HCT116 (cell line): ENCODE measurements at places on chromosomes 16 and 17.

- no peak for DNase-seq
Observed at GRCh38 chr17:82697808-82698064, 762 bp downstream of the RAB40B start.

DNA sequence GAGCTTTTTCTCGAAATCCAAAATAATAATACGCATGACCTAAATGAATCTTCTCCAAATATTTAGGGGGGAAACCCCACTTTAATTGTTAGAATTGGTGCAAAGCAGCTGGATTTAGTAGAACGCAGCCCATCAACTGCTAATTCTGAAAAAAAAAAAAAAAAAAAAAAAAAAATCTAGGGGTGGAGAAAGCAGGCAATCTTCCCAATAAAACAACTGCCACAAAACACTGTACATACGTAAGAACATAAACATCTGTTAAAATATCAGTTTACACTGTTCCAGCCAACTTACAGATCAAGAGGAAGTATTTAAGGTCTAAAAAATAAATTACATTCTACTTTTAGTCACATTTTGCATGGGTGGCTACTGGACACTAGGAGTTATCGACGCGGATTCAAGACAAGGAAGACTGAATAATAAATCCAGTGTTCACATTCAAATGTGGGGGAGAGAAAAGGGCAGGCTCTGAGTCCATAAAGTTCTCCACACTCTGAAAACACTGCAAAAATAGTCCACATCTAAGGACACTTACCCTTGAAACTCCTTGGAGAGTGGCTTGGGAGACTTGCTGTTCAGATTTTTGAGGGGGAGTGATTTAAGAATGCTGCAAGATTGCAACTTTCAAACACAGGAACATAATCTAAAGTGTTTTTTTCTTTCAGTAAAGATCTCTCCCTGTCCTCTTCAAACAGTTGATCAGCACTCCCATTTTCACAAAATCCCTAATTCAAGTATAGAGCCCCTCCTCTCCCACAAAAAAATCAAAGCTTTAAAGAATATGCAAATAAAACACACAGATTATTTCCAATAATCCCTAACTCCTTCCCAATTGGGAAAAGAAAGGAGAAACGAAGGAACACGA, 1.3 kb downstream of the APPBP2 start:
- DNase-seq: no peak

DNA sequence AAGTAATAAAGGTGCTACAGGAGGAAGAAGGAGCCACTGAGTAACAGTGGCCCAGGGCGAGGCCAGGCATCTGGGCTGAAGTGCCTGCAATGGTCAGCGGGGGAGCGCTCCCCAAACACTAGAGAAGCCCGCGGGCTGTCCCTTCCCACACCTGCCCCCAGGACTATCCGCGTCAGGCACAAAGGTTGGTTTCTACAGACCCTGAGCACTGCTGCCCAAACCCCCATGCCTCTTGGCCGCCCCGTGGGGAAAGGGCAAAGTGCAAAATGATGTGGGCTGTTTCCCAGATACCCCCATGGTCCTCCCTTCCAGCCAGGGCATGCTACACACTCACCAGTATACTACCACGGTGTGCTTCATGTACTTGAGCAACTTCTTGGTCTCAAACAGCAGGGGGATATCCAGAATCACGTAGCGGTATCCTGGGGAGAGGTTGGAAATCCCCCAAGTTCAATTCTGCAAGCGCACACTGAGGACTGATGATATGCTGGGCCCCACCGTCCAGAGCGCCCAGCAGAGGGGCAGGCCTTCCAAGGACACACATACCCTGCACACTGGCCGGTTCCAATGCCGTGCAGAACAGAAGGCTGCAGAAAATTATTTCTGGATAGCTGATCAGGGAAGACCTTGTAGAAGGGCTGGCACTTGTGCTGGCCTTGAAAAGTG, 21.5 kb downstream of the DCAKD start:
- no peak for DNase-seq

GRCh38 chr16:49755313-49755620, 100.6 kb downstream of the ZNF423 start:
- peak; percentile 10 for DNase-seq

DNA sequence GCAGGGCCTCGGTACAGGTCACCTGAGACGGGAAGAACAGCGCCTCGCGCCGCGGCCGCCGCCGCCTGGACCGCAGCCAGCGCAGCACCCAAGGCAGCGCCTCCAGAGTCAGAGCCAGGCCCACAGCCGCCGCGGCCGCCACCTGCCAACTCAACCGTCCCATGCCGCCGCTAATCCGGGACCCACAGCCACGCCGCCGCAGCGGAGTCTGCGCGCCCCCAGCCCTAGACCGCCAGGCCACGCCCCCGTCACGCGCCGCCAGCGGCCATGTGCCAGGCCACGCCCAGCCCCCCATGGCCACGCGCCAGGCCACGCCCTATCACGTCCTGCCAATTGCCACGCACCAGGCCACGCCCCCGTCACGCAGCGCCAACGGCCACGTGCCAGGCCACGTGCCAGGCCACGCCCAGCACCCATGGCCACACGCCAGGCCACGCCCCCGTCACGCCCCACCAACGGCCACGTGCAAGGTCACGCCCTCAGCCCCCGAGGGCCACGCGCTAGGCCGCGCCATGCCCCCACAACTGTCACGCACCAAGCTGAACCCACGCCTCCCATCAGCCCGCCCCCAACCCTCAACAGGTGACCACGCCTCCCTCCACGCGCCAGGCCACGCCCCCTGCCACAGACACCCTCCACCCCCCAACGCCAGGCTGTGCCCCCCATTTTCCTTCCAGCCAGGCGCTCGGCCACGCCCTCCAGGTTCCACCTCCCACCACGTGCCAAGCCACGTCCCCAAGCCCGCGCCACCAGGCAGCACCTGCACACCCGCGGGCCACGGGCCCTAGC, at the start of gene PLD6:
Gene PLD6, minus strand, starts transcription at position 210 of the 789 bp plus-strand sequence. Its CDS starts 47 bp downstream, at position 163.
- DNase-seq: peak; percentile 69

- DNase-seq: peak; percentile 54
Observed at GRCh38 chr17:70636517-70637133, 467.3 kb downstream of the KCNJ2 start.

DNA sequence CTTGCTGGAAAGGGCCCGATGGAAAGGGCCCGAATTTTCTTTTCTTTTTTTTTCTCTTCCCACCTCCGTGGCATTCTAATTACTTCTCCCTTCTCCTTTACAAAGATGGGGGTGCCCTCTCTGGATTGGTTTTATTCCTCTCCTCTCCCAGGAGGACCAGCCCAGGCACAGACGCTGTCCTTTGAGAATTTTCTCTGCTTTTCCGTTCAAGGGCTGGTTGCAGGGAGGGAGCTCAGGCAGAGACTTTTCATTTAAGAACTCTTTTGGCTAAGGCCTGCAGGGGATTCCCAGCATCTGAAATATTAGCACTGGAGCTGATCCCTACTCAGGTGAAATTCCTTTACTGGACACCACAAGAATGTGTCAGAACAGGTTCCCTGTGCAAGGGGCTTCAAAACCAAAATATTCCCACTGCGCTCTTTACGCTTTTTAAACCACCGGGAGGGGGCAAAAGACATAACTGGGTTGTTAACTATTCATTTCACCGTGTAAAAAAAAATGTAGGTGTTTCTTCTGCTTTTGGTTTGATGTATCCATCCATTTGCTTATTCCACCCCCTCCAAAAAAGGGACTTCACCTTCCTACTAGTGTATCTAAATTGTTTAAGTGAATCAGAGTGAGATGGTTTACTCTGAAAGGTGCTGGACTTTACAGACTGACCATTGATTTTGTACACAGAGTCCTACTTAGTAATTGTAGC, 1.4 kb downstream of the NFAT5 start:
- no peak for DNase-seq

- no peak for DNase-seq
Observed at GRCh38 chr17:41589301-41589700, 2.6 kb upstream of the KRT14 start.

GRCh38 chr17:37239690-37240334, 136.0 kb upstream of the C17orf78 start:
- DNase-seq: peak; percentile 3

DNA sequence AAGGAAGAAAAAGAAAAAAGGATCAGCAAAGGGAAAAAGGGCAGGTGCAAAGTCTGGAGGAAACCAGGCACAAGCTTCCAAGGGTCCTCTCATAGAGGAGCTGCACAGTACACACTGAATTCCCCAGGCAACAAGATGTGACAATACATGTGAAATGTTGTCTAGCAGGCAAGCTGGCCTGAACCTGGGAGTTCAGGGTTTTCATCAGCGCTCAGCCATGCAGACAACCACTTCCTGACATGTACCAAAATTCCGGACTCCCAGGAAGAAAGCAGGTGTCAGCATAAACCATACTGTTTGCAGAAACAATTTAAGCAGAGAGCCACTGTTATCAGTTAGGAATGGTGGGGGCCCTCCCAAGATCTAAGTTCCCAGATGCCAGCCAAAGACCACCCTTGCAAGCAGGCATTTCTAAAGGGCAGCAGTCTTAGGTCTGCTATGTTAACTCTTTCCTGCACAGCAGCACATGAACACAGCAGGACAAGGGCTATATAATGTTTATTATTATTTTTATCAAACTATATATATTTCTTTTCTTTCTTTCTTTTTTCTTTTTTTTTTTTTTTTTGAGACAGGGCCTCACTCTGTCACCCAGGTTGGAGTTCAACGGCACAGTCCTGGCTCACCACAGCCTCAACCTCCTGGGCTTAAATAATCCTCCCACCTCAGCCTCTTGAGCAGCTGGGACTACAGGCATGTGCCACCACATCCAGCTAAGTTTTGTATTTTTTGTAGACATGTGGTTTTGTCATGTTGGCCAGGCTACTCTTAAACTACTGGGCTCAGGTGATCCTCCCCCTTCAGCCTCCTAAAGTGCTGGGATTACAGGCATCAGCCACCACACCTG, 10.1 kb downstream of the TK2 start:
- no peak for DNase-seq

GRCh38 chr16:64061621-64062020, 1060.2 kb downstream of the CDH11 start:
- DNase-seq: no peak

GRCh38 chr17:50310455-50311111, 35.3 kb upstream of the XYLT2 start:
- no peak for DNase-seq

DNA sequence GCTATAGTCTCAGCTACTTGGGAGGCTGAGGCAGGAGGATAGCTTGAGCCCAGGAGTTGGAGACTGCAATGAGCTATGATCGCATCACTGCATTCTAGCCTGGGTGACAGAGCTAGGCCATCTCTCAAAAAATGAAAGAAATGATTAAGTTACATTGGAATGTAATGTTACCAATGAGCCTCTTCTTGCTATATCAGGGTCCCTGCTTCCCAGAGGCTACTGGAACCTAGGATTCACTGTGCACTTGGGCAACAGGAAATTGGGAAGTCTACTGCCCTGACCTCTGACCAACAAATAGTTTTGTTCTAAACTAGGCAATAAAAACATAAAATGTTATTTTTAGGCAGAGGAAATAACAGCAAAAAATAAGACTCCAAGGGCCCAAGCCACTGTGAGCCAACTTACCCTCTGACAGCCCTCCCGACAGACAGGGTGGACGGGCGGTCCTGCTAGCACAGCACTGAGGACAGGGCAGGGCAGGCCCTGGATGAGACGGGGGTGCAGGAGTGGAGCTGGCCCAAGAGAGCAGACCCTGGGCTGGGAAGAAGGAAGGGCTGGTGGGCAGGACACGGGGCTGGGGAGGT, 27.5 kb downstream of the NSMCE1 start:
- DNase-seq: no peak

DNA sequence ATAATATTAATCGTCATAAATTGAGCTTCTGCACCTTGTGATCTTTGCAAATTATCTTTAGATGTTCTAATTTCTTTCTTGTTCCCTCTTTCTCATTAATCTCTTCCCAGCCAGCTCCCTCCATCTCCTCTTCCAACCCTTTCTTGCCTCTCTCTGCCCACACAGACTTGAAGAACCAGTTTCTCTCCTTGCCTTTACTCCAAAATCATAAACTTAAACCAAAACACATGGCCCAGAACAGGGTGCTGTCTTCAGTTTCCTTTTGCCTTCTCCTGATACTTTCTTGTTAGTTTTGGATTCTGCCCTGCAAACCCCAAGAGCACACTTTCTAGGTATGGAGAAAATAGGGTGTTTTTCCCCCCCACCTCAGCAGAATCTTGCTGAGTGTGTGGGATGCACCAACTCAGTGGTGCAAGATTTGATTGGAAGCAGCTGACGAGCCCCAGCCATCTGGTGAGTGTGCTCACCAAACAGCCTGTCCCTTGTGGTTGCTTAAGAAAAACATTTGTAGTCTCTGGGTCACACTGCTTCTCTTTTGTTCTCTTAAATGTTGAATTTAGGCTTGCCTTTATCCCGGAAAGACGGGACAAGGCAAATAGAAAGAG, 175.8 kb upstream of the MAF start:
- no peak for DNase-seq

- DNase-seq: no peak
Observed at GRCh38 chr17:54494721-54495715, 405.6 kb upstream of the TOM1L1 start.

- DNase-seq: no peak
Observed at GRCh38 chr17:65079489-65079900, 23.0 kb upstream of the GNA13 start.

DNA sequence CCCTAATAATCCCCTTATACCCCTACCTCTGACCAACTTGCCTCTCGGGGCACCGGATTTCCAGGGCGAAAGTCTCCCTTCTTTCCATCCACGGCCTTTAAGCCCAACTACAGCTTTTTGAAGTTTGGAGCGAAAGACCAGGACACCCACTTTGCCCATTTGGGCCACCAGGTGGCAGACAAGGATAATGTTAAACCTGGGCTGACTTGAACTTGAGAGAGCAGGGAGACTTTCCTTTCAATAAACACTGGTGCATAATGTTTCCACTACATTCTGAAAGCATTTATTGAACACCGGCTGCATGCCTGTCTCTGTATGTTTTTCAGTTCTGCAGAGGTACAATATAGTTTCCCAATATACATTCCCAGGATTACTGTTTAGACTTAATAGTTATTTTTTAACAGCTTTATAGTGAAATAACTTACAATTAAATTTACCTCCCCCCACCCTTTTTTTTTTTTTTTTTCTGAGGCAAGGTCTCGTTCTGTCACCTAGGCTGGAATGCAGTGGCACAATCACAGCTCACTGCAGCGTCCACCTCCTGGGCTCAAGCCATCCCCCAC, 6.9 kb upstream of the CES3 start:
- DNase-seq: peak; percentile 74

GRCh38 chr16:51327001-51327400, 175.9 kb upstream of the SALL1 start:
- DNase-seq: no peak

DNA sequence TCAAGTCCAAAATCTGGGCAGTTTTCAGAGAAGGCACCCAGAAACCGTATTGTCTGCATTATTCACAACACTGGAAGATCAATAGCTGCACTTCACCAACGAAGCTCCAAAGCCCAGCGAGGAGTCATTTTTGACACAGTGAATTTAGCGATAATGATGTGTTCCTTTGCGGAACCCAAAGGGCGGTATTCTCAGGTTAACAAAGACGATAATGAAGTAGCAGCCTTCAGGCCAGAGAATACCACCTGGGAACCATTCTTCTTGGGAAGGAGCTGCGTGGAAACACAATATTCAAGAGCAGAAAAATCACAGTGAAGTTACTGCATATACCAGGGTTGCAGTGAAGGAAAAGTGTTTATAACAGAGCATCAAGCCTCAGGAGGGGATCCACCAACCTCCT, 381.0 kb downstream of the TOX3 start:
- DNase-seq: no peak
